Kidney (tissue), 22 donors: ENCODE measurements at places on chromosomes 7 and 10. TPM values are rescaled to one million over a fixed set of nuclear protein-coding genes. Genes with fewer than 3 reads are reported as not detected.
A peak's percentile ranks its signal among the peaks of the same experiment; 100 is the strongest.

Gene NOS3
- 9.3 TPM for polyA plus RNA-seq

Gene CEP55
- polyA plus RNA-seq: 0.39 TPM

DNA sequence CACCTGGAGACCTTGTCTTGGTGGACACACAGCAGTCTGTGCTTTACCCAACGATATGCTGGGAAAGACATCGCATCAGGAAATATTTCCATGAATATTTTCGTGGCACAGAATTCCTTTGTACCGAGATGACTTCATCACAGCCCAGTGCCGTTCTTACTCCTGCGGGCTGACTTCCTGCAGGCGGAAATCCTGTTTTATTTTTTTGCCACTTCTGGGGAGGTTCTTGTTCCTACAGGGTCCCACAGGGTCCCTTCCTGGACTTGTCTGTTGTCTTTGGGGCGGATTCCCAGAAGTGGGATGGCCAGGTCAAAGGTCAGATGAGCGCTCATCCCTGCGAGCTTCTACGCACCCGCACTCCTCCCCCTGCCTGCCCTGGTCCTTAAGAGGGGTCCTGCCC, 86.5 kb downstream of the DNAJB6 start:
- no peak for DNase-seq

DNA sequence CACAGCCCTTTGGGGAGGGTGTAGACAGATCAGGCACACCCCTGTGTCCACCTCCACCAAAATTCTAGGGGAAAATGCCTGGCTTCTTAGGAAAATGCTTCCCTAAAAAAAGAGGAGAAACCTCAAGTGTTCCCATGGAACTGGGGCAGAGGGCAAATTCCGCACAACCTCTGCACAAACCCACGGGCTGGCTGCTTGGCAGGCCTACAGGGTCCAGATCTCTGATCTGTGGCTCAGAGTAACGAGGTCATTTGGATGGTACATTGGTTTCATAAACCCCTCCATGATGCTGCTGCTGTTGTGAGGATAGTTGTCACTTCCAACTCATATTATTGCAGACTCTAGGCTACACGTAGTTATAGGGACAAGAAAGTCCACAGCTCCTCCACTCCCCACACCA, 16.0 kb downstream of the LGI1 start:
- DNase-seq: no peak

DNA sequence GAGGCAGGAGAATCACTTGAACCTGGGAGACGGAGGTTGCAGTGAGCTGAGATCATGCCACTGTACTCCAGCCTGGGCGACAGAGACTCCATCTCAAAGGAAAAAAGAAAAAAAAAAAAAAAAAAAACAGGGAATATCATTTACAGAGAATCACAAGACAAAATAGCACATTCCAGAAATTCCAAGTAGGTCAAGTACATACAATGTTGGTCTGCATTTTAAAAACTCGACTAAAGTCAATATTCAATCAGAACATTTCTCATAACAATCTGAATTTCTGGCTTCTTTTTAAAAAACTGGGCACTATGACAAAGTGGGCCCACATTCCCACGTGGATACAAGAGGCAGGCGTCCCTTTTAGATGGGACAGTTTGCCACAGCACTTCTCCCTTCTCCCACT, 12.8 kb downstream of the ZC3HAV1L start:
- DNase-seq: no peak

Gene AS3MT
- 36.7 TPM for polyA plus RNA-seq

DNA sequence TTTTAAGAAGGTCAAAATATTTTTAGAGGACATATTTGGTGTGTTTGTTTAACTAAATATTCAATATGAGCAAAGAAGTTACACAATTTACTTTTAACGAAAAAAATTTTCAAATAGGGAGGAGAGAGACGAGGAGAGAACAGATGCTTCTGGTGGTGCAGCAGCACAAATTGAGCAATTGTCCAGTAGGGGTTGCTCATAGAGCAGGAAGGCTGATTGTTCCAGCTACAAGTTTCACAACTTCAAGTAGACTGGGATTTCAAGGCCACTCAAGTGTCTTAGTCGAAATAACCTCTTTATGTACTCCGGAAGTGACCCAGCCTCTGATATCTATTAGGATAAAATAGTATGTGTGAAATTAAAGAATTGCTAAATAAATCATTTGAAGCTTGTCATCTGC, 197.9 kb downstream of the HDAC9 start:
- DNase-seq: peak; percentile 72

- DNase-seq: no peak
Measured at GRCh38 chr7:94154858-94155257, 150.7 kb upstream of the BET1 start.

DNA sequence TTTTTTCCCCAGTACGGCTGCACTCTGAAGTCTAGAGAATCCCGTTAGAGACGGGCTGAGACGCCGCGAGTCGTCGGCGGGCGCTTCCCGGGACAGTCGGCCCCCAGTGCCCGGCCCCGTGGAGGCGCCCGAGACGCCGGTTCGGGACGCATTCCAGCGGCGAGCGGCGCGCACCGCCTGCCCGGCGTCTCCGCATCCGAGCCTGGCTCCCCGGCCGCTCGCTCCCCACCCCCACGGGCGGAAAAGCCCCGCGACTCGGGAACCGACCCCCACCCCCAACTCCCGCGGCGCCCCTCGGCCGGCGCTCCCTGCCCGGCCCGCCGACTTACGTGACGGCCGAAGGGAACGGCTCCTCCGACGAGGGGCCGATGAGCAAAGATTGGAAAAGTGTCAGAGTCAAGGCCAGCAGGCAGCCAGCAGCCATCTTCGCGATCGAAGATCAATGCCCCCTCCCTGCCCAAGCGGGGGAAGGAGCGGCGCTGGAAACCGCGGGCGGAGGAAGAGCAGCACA, 486 bp downstream of the CACNA2D1 start:
- DNase-seq: peak; percentile 80
